CD4-positive, alpha-beta T cell treated with Interleukin-6 at 100 ng/mL for 8 hours (primary cell): ENCODE measurements at places on chromosomes 5 and 9.

DNA sequence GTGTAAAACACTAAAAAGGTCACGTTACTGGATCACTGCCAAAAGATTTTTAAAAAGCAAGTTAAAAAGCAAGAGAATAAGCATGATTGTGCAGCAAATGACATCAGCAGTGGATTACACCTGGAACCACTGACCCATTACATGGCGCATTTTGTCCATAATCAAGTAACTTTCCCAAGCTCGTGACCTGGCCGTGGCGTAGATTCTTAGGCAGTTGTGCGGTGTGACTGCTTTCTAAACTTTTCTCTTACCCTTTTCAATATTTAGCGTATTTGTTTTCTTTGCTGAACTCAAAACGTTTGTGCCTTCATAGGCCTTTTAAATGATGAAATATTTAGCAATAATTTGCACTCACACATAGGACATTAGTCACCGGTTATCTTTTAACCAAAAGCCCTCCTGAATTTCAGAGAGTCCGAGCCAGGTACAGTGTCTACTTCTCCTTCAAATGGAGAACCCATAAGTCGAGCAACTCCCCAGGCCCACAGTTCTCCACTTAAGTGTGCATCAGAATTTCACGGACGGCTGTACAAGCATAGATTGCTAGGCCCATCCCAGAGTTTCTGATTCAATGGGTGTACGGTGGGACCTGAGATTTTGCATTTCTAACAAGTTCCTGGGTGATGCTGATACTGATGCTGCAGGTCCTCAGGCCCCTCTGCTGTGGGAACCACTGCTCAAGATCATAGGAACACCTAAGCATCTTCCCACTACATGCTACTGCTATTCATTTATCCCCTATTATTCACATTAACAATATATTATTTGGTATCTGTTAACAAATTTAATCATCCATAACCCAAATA is 144.4 kb downstream of the GLIS3 start:
- no peak for DNase-seq

- DNase-seq, result no peak
These were observed 15.6 kb upstream of the LVRN start for GRCh38 chr5:115946655-115947054.

DNA sequence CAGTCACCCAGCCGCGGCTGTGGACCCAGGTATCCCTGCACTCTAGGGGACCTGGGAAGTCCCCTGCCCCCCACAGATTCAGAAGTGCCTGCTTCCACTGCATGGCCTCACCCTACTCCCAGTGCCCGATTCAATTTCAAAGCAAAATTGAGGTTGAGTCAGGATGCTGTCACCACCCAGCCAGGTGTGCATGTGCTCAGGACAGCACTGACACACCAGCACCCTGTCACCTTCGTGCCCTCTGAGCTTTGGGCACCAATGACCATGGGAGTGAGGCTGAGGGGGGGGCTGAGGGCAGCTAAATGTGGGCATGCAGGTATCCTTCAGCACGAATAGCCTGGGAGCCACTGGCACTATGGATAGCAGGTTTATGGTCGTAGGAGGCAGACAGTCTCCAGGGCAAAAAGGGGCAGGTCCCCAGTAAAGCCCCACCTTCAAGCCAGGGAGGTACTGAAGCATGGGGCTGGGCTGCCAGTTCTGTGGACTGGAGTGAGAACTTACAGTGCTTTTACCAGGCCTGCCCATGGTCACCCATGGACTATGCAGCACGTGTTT is 1151.6 kb upstream of the CDH6 start:
- DNase-seq, result no peak

DNA sequence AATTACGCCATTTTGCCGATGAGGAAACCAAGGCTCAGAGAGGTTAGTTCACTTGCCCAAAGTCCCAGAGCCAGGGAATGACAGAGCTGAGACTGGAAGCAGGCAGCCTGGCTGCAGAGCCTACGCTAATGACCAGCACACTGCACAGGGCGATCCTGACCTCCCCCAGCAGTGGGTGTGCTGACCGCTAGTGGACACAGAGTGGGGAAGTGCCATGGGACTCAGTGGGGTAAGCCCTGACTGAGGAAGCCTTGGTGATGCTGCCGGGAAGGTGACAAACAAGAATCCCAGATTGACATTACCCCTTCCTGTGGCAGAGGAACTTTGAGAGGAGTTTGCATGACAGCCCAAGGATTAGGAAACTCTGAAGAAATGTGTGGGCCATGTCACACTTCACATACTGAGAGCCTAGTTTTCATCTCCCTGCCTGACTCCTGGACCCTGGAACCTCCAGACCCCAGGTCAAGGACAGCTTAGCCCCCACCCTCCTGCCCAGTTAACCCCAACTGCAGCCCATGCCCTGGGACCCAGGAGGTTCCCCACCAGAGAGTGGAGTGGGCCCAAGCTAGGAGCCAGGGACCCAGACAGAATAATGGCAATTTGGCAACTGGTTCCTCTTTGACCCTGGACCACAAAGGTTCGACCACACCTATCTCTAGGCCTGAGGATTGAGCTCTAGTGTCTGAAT is 19.7 kb upstream of the CSF1R start:
- DNase-seq, result no peak

- DNase-seq, result no peak
These were observed 116.6 kb upstream of the GAS1 start for GRCh38 chr9:87063871-87064270.

- no peak for DNase-seq
These were observed 57.3 kb downstream of the TRIP13 start for GRCh38 chr5:949815-950560.

- no peak for DNase-seq
These were observed 19.4 kb downstream of the YIPF5 start for GRCh38 chr5:144151026-144151425.

GRCh38 chr9:19620326-19620725 is 168.5 kb downstream of the SLC24A2 start:
- no peak for DNase-seq

- DNase-seq, result no peak
These were observed 13.7 kb downstream of the BRD3 start for GRCh38 chr9:134053941-134054761.

- DNase-seq, result no peak
These were observed 12.7 kb downstream of the TRUB2 start for GRCh38 chr9:128309551-128309950.

DNA sequence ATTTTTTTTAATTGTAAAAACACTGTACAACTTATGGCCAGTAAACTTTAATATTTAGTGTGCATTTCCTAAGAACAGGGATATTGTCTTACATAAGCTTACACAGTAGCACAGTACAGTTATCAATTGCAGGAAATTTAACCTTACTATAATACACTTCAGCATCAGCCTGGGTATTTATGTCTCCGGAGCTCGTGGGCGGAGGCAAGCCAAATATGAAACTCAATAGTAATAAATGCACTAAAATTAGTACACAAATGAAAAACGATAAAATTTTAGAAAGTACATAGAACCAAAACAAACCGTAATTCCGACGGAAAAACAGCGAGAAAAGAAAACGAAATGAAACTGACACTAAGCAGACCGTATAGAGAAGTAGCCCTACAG is 91.2 kb downstream of the ANXA2R start:
- no peak for DNase-seq
